ENCODE measurements at places on chromosomes 4 and X.

GRCh38 chr4:2817137-2817536 lies 24.3 kb downstream of the SH3BP2 start:
- no peak for DNase-seq

- DNase-seq = no peak
Measured at GRCh38 chr4:7658341-7659204, 223.8 kb upstream of the PSAPL1 start.

- DNase-seq = no peak
Measured at GRCh38 chr4:62474802-62475201, 1274.7 kb downstream of the ADGRL3 start.

- DNase-seq = no peak
Measured at GRCh38 chrX:3815896-3816664, 102.6 kb upstream of the PRKX start.

GRCh38 chrX:80316526-80316925 lies 103.7 kb upstream of the TENT5D start:
- DNase-seq = no peak

GRCh38 chrX:8939322-8939721 lies 94.6 kb downstream of the FAM9B start:
- DNase-seq = no peak

GRCh38 chr4:25100021-25100555 lies 60.2 kb downstream of the SEPSECS start:
- no peak for DNase-seq

GRCh38 chrX:114619874-114620273 lies 36.0 kb downstream of the HTR2C start:
- no peak for DNase-seq

GRCh38 chrX:47683184-47683828 lies 24.3 kb upstream of the UXT start:
- DNase-seq = no peak

- no peak for DNase-seq
Measured at GRCh38 chr4:10157478-10158332, 41.1 kb upstream of the WDR1 start.

GRCh38 chrX:95884186-95884585 lies 800.5 kb upstream of the DIAPH2 start:
- no peak for DNase-seq

DNA sequence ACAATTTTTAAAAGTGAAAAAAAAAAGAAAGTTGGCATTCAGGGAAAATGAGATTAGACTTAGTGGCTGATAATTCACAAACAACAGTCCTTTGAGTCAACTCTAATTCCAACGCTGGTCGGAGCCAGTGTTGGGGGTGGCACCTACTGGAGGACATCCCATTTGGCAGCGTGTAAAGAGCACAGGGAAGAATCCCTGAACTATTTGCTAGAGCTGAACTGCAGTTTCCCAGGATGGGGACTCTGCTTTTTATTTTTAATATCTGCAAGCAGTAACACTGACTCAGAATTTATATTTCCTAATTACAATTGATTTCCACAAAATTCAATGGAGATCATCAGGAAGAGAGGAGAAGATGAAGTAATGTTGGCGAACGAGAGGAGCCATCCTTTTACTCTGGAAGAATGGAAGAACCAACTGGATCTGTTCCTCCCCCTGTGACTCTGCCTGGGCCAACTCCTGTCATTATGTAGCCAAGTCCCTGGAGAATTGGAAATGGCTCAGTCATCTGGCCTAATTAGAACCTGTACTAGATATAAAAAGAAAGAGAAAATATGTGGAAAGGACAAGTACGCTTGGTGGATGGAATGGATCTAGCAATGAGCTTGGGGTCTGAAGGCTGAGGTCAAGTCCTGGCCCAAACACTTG lies 76.7 kb downstream of the IRF2 start:
- DNase-seq = no peak

DNA sequence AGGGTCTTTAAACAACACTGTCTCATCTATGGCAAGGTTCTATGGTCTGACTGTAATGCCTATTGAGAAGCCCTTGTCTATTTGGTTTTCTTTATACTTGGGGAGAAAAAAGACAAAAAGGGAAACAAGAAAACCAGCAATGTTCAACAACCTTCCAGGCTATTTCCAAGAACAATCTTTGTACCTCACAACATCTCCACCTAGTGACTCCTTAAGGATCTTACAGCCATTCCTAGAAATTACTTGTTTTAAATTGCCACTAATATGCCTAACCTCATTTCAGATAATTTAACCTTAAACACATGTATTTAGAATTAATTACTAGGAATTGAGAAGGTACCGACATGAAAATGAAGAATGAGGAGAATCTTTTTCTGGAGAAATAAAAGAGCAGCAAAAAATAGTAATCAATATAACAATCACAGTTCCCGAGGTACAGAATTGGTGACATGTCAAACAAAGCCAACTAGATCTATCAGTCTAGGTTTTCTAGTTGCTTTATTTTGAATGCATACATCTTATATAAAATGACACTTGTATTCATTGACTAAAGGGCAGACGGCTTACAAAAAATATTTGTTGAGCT lies 1.6 kb upstream of the RBM46 start:
- peak; percentile 15 for DNase-seq

GRCh38 chrX:39823424-39823823 lies 274.3 kb downstream of the BCOR start:
- DNase-seq = no peak

- DNase-seq = no peak
Measured at GRCh38 chr4:5098176-5098575, 46.9 kb downstream of the STK32B start.

DNA sequence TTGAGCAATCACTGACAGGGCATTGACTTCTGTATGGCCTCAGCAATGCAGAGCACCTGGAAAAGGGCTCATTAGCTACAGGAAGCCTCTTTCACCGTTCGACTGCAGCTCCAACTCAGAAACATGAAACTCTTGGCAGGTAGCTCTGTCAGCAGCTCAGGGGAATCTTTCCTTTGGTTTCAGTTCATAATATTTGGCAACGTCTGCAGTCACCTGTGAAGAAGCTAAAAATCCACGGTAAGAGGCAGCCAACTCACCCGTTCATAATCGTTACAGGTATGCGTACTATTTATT lies 354.9 kb downstream of the CAMK2D start:
- no peak for DNase-seq

- DNase-seq = peak; percentile 59
Measured at GRCh38 chr4:109046471-109047201, 255.8 kb downstream of the COL25A1 start.

GRCh38 chr4:11338956-11339782 lies 89.5 kb downstream of the HS3ST1 start:
- no peak for DNase-seq

DNA sequence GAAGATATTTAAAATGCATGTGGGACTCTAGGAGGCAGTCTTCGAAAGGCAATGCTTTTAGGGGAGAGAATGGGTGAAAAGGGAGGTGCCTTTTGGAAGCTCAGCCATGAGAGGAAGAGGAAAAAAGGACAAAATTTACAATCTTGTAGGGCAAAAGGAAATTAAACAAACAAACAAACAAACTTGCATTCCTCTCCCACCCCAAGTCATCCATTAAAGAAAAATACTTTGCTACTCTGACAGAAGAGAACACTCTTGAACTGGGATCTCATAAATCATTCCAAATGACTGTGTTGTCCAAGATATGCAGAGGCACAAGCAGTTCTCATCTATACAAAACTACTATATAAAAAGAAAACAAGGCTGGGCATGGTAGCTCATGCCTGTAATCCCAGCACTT lies 46.7 kb downstream of the HELQ start:
- no peak for DNase-seq

DNA sequence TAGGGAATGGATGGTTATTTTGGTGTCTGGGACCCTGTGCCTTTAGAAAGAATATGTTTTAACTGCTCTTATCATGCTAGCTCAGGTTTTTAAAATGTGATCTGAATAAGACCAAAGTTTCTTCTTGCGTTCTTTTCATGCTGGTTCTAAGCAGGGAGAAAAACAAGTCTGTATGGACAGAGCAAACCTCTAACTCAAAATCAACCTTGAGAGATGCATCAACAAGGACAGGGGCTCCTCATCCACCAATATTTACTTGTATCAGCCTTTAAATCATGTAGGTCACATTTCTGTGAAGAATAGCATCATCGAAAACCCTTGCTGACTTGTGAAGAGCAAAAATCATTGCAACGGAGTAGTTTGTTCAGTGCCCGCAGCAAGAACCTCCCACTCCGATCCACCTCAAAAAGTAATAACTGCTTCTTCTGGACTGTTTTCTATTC lies 1.2 kb downstream of the ATP10D start:
- DNase-seq = no peak

DNA sequence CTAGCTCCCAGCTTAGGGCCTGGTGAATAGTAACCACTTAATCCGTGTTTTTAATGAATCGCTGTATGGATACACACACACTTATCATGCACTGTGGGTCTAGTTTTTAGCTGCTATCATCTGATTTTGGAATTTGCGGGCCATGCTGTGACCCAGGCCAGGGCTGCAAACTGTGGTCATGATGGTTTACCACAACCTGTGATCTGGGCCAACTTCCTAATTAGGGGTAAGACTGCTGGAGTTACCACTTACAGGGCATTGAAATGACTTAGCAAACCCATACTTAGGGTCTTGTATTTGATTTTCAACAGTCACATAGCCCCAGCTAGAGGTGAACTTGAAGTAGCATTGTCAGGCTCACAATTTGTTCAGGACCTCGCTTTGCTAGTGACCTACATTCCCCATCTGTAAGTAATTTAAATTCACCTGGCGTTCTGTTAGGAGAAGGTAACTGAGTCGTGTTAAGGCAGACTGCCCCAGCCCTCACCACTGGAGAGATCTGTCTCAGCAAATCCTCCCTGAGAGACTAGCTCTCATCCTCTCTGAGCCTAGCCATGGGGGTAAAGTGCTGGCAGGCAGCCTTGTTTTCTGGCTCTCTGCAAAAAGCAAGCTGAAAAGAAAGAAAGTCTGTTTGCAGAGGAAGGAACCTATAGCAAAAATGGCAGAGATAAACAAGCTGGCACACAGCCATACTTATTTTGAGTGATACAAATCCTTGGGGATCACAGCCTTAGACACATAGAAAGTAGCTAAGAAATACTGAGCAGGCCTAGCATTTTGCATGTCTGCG lies 33.8 kb upstream of the EGFL6 start:
- no peak for DNase-seq
